Frontal cortex (tissue), 4 donors: ENCODE measurements at places on chromosomes 11 and 22. TPM values are rescaled to one million over a fixed set of nuclear protein-coding genes. Genes with fewer than 3 reads are reported as not detected.

DNA sequence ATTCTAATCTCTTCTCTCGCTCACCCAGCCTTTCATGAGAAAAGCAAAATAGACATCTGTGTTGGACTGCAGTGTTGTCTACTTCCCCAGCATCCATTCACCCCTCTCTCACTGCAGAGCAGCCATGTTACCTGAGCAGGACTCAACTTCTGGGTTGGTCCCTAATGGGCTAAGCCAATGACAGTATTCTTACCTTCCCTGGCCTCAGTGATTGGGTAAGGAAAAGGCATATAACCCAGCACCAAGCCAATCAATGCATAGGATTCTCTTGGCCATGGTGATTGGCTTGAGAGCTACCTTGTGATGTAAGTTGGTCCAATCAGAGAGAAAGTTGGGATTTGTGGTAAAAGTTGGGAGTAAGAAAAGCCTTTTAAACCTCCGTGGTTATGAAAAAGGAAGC lies 99.8 kb upstream of the NECTIN1 start:
- no peak for DNase-seq

DDIAS gene
- 1.6 TPM for total RNA-seq

DRD4 gene
- total RNA-seq: not detected

SCGB1A1 gene
- total RNA-seq: not detected

DNA sequence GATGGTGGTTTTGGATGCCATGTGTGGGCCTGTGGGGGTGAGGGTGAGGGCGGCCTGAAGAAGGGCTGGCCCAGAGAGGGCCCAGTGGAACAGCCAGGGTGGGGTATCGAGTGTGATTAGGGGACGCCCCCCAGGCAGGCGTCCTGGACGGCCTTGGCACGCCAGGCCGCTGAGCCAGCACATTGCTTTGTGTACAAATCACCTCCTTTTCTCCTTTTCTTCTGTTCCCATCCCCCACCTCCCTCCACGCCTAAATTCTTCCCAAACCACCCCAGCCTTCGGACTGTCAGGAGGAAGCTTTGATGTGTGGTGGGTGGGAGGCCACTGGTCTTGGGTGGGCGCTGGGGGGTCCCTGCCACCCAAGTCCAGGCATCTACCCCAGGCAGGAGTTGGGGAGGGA lies 7.8 kb upstream of the CD248 start:
- no peak for DNase-seq

C11orf91 gene
- total RNA-seq: not detected

DNA sequence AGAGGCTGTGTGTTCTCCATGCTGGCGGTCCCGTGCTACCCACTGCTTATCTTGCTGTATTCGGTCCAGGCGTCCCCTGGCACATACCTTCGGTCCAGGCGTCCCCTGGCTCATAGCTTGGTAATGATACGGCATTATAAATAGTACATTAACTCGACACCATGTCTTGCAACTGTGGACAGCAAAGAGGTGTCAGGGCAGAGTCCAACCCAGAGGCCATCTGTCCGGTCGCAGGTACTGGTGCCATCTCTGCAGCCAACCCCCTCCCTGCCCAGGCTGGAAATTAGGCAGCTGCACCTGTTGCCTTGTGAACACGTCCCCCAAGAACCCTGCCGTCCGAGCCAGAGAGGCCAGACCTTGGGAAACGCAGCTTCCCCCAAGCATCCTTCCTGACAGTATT lies 634.3 kb downstream of the BRD1 start:
- DNase-seq: no peak

DNA sequence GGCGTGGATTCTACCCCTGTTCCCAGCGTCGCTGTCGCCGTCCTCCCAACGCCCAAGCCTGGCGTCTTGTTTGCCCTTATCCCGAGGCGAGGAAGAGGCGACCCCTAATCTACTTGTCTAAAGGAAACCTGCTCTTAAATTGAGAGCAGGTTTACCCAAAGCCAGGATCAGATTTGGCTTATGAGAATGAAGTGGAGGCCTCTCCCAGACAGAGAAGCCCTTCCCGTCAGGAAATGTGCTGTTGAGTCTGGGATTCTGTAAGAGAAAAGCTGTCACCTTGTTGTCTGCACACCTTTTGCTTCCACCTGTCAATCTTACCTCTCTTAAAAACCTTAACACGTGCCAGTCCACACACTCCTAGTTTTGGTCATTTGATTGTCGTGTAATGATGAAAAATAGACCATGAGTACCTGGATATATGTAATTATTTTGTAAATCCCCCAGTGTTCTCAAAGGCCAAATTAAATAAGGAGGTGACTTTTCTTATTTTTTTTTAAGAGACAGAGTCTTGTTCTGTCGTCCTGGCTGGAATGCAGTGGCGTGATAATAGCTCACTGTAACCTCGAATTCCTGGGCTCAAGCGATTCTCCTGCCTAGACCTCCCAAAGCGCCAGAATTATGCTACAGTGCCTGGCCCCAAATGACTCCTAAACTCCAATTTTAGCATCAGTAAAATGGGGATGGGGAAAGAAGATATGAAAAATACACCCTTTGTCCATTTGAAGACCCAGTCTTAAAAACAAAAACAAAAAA lies 627 bp downstream of the GTF2H1 start:
- no peak for DNase-seq

FAM111A gene
- total RNA-seq: 7.3 TPM

OR51B5 gene
- 0.82 TPM for total RNA-seq

SMDT1 gene
- total RNA-seq: 20.0 TPM

- no peak for DNase-seq
Observed at GRCh38 chr11:360326-361280, 8.7 kb upstream of the B4GALNT4 start.

KCNK4 gene
- total RNA-seq: 1.6 TPM

DNA sequence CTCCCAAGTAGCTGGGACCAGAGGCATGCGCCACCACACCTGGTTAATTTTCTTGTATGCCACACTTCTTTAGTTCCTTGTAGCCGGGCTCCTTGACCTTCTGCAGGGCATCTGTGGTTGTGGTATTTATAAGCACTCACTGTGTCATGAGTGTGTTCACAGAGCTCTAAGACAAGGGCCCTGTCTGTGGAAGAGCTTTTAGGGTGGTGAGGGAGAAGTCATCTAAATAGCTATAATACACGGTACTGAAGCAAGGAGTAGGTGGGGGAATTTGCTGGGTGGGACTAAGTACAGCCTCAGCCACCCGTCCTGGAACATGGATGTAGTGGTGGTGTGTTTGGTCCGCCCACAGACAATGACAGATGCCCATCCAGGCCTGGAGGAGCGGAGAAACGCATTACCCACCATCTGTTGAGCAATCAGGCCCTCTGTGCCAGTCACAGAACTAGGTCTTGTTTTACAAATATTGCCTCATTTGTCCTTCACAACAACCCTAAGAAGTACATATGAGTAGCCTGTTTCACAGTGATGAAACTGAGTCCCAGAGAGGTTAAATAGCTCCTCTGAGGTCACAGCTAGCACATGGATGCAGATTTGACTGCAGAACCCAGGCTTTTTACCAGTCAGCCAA lies 10.1 kb downstream of the ACO2 start:
- DNase-seq: no peak

TECTA gene
- total RNA-seq: 2.0 TPM

DNA sequence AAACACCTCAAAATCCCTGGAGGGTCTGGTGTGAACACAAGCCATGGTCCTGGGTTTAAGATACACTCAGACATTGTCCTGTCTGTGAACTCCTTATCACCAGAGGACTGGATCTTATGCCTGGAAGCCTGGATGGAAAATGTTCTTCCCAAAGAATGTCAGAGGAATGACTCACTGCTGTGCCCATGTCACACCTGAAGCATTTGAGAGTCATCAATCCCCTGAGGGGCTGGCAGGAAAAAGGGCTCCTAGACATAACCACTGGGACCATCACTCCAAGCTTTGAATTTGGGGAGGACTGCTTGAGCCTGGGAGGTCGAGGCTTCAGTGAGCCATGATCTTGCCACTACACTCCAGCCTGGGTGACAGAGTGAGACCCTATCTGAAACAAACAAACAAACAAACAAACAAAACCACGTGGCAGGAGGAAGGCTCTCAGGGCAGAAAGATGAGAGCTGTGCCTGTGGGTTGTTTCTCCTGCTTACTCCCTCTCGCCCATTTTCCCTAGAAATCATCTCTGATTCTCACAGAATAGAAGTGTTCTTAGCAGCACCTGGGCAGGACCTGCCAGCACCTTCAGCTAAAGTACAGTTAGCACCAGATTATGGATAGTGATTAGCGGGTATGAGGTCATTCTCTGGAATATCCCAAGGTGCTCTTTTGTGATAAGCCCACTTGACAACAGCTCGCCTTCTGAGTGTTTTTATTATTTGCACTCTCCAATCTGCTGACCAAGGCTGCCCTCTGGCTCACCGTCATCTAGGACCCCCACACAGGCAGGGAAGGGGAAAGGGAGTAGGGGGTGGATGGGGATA lies 11.9 kb upstream of the PRG2 start:
- no peak for DNase-seq

RELA gene
- 16.3 TPM for total RNA-seq

DNA sequence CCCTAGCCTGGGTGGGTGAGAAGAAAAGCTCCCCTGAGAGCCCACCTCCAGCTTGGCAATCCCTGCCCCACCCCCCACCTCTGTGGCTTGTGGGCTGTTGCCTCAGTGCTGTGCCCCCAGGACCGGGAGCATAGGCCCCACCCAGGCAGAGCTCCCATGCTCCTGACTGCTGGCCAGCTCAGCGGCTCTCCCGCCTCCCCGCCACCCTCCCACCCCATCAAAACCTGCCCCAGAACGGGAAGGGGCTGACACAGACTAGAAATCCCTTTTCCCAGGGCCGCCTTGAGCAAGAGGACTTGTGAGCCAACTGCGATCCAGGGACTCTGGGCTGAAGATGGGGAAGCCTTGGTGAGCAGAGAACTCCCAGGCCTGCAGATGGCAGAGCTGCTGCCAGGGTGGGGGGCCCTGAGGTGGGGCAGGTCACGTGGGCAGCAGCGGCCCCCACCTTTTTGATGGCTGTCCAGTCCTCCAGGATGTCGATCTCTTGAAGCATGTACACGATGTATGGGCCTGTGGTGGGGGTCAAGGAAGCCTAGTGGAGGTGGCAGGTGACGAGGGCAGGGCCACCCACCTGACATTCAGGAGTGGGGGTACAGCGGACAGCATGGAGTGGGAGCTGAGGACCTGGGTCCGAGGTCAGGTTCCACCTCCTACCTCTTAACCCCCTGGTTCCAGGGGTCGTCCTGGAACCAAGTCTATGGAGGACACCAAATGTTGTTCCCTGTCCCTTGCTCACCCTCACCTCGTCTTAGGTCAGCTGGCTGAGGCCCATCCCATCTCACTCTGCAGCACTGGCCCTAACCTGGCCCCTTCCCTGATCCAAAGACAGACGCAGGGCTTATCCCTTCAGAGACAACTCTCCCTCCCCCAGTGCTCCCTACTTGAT lies 2.3 kb upstream of the RIN1 start:
- DNase-seq: no peak

- DNase-seq: no peak
Observed at GRCh38 chr11:71946144-71946571, 17.3 kb downstream of the RNF121 start.

PGA5 gene
- total RNA-seq: 0.82 TPM

OR51I1 gene
- total RNA-seq: not detected

- DNase-seq: no peak
Observed at GRCh38 chr22:37419969-37420685, 7.2 kb downstream of the ELFN2 start.

GPHA2 gene
- total RNA-seq: not detected

RFPL2 gene
- total RNA-seq: 1.2 TPM
